RWPE1 (cell line): ENCODE measurements at places on chromosomes 5 and 9.

GRCh38 chr5:3886524-3887451 is 291.2 kb downstream of the IRX1 start:
- no peak for DNase-seq

DNA sequence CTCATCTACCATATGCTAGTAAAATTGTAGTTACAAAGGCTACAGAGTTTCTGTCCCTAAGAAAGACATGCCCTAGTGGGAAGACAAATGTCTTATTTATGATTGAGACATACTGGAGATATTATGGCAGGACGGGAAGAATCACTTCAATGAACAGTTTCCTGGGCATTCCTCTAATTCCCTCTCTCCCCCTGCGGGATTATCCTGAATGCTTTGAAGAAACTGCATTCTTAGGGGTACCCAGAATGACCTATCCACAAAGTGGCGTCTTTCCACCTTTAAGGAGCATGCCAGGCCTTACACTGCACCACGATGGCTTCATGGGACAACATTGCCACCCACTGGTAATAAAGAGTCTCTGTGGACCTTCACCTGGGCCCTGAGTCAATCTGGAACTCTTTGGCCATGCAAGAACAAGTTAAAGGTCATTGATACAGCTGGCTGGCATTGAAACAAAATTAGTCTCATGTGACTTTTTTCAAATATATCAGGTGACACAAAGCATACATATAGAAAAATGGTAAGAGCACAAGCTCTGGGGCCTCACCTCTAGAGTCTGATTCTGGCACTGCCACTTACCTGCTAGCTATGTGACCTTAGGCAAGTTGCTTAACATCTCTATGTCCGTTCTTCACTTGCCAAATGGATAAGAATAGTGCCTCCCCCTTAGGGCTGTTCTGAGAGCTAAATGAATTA is 32.0 kb downstream of the ANKRD55 start:
- DNase-seq = peak; percentile 80

DNA sequence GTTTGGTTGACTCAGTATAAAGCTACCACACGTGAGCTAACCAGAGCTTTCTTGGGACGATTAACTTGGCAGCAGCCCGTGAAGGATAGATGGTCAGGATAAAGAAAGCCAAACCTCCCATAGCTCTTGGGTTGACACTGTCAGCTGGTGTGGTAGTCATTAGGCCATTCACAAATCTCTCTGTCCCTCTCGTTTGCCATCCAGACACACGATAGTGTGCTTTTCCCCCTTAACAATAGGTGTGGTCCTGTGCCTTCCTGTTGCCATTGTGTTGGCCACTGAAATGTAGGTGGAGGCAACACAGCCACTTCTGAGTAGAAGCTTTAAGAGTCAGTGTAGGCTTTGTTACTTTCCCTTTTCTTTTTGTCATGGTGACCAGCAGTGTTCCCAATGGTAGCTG is 11.7 kb downstream of the OR13J1 start:
- DNase-seq = no peak

DNA sequence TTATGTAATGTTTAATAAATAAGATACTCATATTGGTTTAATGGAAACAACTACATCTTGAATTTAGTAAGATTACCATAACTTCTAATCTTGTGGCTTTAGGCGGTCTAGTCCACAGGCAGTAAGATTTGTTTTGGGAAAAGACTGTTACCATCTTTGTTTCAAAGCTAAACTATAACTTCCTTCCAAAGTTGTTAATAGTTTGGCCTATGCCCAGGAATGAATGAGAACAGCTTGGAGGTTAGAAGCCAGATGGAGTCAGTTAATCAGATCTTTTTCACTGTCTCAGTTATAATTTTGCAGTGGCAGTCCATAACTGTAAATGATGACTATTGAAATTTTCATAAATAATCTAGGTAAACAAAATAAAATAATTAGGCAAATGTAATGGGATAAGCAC is 241.8 kb upstream of the KLF9 start:
- DNase-seq = no peak

DNA sequence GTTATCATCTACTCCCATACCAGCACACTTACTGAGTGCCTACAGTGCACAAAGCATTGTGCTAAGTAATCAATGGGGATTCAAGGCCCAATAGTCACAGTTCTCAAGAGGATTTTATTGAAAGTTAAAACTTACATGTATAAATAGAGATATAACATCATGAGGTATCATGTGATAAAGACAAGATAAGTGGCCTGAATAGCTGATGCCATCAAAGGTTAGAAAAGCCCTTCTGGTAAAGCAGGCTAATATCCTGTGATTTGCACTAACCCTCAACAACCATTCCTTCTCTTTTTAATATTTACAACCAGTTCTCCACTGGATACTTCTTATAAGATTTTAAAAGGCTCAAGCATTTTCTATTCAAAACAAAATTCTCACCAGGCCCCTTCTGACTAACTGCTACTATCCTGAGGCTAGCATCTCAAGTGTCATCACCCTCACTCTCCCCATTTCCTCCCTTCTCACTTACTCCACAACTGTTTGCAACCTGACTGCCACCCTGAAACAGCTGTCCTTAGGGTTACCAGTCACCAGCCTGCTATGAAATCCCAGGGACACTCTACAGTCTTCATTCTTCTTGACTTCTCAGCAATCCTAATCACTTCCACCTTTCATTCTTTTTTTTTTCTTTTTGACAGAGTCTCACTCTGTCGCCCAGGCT is 377.9 kb downstream of the ENC1 start:
- no peak for DNase-seq

DNA sequence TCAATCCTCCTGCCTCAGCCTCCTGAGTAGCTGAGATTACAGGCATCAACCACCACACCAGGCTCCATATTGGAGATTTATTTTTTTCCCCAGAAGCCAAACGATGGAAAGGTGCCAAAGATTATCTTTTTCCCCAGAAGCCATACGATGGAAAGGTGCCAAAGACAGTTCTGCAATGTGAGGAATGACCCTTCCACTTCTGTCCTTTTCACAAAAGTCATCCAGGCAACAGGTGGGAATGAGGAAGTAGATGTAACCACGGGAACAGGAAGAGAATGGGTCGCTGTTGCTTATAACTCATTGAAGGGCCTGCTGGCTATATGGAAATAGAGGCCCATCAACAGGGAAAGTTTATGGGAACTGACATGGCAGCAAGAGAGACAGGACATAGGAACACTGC is 233.7 kb upstream of the MSX2 start:
- no peak for DNase-seq

- no peak for DNase-seq
Measured at GRCh38 chr9:5735072-5735471, 97.8 kb downstream of the ERMP1 start.

- no peak for DNase-seq
Measured at GRCh38 chr5:160071516-160071915, 47.7 kb downstream of the PWWP2A start.

DNA sequence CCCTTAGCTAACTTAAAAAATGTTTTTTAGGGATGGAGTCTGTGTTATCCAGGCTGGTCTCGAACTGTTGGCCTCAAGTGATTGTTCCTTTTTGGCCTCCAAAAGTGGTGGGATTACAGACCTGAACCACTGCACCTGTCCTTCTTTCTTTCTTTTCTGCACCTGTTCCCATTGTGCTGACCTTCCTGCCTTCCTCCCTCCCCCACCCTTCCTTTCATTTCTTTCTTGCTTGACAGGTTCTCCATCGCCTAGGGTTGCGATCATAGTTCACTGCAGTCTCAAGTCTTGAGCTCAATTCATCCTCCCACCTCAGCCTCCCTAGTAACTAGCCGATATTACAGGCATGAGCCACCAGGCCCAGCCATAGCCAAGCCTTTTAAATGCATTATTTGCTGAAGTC is 20.6 kb downstream of the JMY start:
- no peak for DNase-seq

DNA sequence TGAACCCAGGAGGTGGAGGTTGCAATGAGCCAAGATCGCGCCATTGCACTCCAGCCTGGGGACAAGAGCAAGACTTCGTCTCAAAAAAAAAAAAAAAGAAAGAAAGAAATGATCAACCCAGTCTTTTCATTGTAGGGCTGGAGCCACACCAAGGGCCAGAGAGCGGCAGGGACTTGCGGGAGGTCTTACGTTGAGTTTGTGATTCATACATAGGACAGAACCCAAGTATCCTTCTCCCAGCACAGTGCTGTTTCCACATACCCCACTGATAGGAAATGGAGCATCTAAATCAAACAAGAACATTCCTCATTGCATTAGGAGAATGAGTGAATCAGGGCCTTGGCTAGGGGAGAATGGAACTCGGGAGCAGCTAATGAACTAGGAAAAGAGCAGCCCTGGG is 3.5 kb upstream of the TNIP1 start:
- DNase-seq = no peak

DNA sequence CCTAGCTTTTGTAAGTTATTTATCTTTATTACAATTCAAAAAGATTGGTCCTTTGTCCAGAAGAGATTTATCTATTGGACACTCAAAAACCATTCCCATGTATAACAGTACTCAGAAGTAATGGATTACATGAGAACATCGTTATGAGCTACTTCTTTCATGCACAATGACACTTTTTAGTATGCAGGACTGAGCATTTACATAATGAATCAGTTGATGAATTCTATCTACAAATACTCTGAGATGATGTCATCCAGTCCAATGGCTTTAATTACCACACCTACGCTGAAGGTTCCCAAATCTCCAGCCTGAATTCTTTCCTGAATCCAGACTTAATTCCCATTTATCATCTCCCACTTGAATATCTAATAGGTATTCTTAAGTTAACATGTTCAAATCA is 75.3 kb downstream of the PTBP3 start:
- DNase-seq = no peak

GRCh38 chr9:6410633-6411032 is 2.4 kb upstream of the UHRF2 start:
- DNase-seq = no peak

- DNase-seq = no peak
Measured at GRCh38 chr5:50953290-50953689, 286.9 kb downstream of the PARP8 start.

DNA sequence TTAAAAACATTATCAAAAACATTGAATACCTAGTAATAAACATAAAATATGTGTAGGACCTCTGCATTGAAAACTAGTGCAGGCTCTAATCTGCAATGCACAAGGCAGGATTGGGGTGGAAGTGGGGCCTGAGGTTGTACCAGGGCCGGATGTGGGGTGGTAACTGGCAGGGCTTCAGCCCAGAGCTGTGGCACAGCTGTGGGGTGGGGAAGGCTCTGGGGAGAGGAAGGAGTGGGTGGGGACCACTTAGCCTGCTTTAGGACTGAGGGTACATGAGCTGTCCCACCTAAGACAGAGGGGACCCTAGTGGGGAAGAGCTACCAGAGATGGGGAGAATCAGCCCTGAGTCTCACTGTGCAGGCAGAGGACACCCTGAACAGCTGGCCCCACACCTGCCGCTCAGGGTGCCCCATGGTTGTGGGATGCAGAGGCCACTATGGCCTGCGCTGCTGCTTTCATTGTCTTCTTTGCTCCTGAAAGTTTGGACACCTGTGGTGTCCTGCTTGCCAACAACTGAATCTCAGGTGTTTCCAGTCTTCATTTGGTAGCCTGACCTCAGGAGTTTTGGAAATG is 311.4 kb downstream of the TLE4 start:
- DNase-seq = no peak
